ENCODE measurements at places on chromosomes 3 and 15.
A peak's percentile ranks its signal among the peaks of the same experiment; 100 is the strongest.

DNA sequence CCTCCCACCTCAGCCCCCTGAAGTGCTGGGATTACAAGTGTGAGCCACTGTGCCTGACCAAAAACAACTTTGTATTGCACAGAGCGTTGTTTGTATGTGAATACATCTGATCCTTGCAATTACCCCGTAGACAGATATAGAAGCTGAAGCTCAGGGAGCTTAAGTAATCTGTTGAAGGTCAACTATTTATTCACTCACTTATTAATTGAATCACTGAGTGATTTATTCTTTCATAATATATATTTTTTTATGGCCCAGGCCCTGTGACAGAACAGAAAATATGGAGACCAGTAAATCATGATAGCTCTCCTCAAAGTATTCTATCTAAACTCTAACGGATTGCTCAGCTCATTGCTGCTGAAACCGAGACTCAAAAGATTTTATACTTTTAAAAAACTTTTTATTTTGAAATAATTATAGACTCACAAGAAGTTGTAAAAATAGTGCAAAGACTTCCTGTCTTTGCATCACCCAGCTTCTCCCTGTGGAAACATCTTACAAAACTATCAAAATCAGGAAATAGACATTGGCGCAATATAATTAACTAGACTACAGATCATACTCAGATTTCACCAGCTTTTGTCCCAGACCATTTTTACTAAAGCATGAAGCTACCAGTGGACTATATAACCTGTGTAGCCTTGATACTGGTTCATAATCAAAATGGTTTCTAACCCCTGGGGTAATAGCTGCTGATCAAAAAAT lies 466.1 kb downstream of the PDCD6IP start:
- peak; percentile 17 for DNase-seq

DNA sequence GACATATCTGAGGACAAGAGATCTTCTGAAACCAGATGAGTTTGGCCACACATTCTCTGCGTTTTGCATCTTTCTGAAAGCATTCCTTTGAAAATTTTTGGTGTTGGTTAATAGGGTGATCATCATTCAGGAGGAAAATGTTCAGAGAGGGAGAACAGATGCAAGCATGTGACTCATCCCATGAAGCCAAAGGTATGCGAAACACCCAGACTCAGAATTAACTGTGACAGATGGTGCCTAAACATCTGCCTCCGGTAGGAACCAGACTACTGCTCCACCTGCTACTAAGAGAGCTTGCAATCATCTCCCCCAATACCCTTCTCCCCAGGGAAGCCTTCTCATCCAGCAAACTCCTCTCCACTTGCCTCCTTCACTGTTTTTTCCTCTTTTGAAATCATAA lies 46.2 kb downstream of the TRIM69 start:
- DNase-seq, result no peak

DNA sequence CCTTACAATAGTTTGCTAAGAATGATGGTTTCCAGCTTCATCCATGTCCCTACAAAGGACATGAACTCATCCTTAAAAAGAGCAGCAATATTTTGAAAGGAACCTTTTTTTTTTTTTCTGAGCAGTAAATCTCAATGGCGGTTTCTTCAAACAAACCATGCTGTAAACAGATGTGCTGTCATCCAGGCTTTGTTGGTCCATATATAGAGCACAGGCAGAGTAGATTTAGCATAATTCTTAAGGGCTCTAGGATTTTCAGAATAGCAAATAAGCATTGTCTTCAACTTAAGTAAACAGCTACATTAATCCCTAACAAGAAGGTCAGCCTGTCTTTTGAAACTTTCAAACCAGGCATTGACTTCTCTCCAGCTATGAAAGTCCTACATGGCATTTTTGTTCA lies 334.2 kb downstream of the SLC9A9 start:
- no peak for DNase-seq

DNA sequence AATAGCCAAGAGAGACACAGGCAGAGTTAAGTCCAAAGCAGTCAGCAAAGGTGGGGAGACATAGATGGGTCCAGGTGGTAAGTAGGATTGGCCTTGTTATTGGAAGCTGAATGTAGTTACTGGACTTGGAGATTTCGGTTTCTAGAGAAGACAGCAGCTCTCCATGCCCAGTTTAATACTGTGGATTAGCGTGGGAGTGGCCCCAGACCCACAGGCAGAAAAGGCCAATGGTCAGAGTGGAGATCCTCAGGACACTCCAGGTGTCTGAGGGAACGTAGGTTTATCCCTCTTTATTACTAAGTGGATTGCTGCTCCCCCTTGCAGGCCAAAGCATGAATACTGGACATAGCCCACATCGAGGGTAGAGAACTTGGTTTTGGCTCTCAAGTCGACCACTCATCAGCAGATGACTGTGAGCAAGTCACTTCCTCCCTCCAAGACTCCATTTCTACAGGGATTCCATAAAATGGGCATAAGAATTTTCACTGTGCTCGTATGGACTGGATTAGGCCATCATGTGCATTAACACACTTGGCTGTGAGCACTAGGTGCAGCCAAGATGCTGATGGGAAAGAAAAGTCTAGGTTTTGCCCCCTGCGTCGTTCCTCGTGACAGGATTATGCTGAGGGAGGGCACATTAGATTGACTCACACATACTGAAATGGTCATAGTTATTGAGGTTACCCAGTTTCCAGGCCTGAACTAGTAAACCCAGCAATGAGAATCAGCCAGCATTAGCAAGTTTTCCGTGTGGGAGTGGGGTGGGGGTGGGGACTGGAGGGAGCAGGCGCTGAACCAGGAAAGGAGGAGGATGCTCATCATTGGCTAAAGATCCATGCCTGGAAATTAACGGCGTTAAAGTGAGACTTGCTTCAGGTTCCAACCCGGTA lies 225.2 kb upstream of the TPRG1 start:
- DNase-seq, result no peak

- DNase-seq, result no peak
Measured at GRCh38 chr3:190721330-190721729, 141.2 kb downstream of the GMNC start.

- no peak for DNase-seq
Measured at GRCh38 chr15:85473455-85473854, 93.1 kb downstream of the AKAP13 start.

GRCh38 chr3:10928407-10928960 lies 64.1 kb upstream of the SLC6A1 start:
- no peak for DNase-seq

DNA sequence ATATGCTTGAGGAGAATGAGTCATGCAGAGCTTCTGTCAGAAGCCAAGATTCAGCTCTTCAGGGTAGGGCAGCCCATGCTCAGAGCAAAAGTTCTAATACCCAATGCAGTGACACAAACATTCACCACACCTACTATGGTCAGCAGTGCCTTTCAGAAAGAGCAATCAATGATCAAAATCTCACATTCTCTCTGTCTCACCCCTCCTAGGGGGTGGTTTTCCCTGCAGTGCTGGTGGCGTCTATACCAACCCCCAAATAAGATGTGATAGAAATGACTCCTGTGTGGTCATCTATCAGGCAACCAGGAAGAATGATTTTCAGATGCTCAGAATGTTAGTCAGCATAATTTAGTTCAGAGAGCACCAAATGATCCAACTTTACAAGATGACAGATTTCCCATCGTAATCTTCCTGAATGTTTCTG lies 385.3 kb downstream of the NTRK3 start:
- DNase-seq, result no peak

- DNase-seq, result no peak
Measured at GRCh38 chr3:151800431-151800830, 13.5 kb upstream of the AADAC start.

DNA sequence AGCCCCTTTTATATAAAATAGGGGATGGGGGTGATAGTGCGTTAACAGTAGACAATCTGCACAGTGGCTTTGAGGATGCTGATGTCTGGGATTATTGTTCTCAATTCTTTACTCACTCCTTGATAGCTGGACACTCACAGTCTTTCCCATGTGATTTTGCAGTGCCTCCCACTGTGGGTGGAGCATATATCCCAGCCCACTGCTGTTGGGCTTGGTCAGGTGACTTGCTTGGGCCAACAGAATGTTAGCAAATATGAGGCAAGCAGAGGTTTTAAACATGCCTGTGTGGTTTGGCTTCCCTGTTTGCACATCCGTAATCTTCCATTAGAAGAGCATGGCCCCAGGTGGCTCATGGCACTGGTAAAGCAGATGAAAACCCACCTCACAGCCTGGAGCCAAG lies 46.5 kb downstream of the CPA3 start:
- no peak for DNase-seq

- DNase-seq, result no peak
Measured at GRCh38 chr3:150447631-150448465, 39.8 kb downstream of the TSC22D2 start.

DNA sequence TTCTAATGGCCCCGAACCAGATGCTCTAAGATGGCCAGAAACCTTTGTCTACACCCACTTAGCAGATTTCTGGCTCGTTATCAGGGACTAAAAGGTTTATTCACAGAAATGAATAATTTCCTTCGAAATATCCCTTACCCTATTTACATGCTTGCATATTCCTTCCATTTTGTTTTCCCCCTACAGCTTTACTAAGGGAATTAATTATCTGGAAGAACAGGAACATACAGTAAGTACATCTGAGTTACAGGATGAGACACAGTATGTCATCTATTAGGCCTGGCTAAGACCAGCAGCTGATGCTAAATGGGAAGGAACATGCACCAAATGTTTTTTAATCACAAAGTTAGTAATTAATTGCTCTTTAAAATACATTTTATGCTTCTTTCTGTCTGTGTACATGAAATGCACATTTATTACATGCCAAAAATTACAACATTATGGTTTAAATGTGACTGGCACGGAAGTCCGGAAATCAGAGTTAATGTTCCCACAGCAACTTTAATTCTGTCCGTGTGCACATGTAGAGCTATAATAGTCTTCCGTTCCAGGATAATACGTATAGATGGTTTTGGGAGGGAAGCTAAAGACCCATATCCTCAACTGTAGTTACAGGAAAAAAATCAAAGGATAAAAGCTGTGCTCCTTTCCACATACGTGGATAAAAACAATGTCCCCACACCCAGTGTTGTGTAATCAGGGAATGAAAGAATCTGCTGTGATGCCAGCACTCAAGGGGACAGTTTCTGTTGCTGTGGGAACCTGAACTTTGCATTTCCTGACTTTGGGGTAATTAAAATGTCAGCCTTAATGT lies 82.0 kb downstream of the TIGIT start:
- no peak for DNase-seq

DNA sequence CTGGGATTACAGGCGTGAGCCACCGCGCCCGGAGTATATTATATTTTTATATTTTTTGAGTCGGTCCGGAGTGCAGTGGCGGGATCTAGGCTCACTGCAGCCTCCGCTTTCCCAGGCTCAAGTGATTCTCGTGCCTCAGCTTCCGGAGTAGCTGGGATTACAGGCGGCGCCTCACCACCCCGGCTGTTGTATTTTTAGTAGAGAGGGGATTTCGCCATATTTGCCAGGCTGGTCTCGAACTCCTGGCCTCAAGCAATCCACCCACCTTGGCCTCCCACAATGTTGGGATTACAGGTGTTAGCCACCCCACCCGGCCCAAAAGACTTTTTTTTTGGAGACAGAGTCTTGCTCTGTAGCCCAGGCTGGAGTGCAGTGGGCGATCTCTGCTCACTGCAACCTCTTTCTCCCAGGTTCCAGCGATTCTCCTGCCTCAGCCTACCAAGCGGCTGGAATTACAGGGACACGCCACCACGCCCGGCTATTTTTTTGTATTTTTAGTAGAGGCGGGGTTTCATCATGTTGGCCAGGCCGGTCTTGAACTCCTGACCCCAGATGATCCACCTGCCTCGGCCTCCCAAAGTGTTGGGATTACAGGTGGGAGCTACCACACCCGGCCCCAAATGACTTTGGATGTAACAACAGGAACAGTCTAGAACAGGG lies 1.0 kb downstream of the ZNF589 start:
- no peak for DNase-seq

DNA sequence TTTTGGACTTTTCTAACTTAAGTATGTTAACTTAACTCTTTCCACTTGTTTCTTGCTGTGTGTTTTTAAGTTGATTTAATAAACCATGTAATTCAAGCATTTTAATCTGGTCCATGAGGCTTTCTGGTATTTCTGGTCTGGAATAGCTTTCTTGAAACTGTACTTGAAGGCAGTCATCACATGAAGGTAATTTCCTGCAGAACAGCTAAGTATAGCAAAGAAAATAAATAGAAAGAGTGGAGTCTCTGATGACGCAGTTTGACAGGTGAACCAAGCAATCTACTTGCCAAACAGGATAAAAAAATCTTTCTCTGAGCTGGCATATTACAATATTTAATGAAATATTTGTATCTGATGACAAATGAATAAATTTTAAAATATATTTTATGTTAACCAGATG lies 74.9 kb downstream of the BTLA start:
- DNase-seq, result no peak

DNA sequence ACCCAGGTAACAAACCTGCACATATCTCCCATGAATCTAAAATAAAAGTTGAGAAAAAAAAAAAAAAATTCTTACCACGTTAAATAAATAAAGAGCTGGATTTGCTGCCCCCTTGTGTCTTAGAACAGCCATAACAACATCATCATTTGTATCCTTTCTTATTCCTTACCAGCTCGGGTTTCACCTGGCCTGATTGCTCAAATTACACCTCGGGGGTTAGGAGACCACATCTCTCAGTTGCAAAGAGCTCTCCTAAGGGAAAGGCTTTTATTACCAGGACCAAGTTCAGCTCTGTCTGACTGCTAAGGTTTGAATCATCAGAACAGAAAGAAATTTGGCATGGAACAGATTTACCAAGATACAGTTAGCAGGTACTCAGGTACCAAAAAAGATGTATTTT lies 25.8 kb upstream of the RPL39L start:
- DNase-seq, result peak; percentile 87

GRCh38 chr3:178669758-178670157 lies 133.5 kb downstream of the KCNMB2 start:
- no peak for DNase-seq
